CD14-positive monocyte (primary cell): ENCODE measurements at places on chromosomes 6 and 20.

GRCh38 chr6:55957961-55958422, 82.6 kb upstream of the BMP5 start:
- DNase-seq = no peak

DNA sequence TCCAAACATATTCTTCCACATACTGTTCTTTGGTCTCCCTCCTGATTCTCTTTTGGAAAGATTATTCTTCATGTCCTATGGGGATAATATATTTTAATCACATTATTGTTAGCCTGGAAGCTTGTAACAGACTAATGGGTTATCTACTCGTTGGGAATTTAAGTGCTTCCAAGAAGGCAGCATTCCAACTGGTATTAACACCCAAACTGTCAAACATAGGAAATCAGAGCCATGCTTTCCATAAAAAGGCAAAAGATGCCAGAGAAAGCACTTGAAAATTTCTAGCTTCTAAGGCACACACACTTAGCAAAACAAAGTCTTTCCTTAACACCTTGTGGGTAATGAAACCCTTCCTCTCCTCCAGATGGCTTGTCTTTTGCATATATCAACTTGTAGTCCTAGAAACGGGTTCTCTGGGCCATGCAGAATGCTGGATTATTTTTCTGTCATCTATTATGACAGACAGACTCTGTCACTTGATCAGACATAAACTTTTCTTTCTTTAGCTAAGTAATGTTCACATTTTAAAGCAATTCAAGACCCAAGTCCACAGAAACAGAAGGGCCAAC, 41.5 kb downstream of the B4GALT5 start:
- no peak for DNase-seq

- DNase-seq = no peak
Observed at GRCh38 chr6:113796038-113796437, 61.1 kb upstream of the MARCKS start.

- DNase-seq = no peak
Observed at GRCh38 chr6:3764516-3765335, 13.2 kb upstream of the PXDC1 start.

DNA sequence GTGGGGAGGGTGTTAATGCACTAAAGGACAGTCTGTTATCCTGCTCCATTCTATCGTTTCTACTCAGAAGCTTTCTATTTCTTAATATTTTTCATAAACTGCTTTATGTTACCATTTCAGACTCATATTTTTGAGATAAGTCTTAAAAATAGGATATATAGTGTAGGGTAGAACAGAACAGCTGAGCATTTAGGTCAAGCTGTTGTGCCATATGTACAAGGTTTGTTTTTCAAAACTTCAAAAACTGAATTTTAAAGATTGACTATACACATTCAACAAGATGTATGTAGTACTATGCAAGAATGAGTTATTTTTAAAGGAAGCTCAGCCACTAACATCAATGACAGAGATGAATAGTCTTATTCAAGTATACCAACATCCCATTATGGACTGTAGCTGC, 437.1 kb downstream of the PHF3 start:
- DNase-seq = no peak
